CD8-positive, alpha-beta memory T cell (primary cell): ENCODE measurements at places on chromosomes 7 and 10.

DNA sequence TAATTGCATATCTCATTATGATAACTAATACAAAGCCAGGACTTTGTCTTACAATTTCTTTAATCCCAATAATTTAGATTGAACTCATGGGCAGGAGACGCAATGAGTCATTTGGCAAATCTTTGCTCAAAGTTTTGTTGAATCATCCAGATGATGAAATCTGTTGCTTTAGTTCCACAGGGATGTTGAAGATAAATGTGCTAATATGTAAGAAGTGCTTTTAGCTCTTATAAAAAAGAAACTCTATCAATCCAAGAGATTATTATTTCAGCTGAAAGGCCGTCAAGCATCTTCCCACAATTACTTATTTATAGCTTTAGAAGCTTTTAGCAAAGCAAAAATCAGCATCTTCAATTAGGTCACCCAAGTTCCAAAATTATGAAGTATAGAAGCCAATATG lies 36.8 kb upstream of the ANK3 start:
- DNase-seq: no peak

DNA sequence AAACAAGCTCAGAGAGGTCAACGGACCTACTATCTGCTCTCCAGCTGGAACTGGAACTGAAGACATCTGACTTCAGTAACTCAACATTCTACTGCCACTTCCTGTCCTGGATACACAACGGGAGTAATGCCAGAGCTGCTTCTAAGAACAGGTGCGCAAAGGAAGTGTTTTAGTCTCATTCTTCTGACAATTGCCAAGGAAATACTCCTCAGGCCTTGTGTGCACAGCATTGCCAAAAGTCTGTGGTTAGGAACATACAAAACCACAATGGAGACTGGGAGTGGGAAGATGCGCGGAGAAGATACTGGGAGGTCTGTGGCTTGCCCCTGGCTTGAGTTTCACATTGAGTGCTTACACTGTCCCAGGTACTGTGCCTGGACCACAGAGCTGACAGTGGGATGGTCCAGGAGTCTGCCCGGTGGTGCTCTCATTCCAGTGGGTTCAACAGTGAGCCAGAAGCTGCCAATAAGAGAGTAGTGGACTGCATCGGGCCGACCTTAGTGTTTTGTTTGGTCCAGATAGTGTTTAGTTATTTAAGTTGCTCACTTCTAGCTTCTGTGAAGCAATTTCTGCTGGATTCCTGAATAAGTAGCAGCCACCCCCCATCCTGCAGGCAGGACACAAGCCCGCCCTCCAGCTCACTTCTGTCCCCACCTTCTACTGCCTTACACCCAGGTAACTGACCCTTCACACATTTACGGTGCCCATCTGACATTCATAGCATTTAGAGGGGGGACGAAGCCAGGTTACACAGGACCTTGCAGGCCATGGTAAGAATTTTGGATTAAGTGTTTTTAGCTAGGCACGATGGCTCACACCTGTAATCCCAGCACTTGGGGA lies 10.3 kb downstream of the TBL2 start:
- no peak for DNase-seq

DNA sequence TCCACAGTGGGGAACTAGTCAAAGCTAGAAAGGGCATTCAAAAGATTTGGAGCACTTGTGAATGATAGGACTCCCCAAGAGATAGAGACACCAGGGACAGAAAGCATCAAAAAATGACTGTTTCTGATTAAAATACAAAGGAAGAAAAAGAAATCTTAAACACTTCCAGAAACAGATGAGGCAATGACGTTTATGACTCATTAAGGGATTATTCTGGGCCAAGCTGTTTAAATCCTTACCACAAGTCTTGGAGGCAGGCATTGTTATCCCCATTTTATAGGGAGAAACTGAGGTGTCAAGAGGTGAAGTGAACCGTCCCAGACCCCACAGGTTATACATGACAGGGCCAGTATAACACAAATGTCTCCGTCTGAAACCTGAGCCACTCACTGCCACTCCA lies 68.3 kb upstream of the AMPH start:
- no peak for DNase-seq

- no peak for DNase-seq
Observed at GRCh38 chr7:100426516-100426915, 2.0 kb downstream of the ZCWPW1 start.

- DNase-seq: no peak
Observed at GRCh38 chr10:31353574-31353973, 34.6 kb downstream of the ZEB1 start.
